CD14-positive monocyte (primary cell): ENCODE measurements at places on chromosomes 4 and X.

DNA sequence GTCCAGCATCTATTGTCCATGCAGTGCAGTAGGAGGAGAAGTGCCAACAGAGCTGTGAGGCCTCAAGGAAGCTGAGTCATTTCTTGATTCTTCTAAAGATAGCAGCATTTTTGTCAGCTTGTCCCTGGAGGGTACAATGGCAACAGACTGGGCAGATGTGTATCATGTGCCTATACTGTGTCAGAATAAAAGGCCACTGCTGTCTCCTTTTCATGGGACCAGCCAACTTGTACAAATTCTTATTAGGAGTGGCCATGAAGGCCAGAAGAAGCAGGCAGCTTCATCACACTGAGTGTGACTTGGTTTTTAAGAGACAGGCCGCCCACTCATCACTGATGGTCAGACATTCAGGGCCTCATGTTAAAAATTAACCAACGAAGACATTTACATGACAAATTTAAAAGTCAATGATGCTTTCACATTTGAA is 185.0 kb upstream of the FAM241A start:
- DNase-seq = peak; percentile 28

DNA sequence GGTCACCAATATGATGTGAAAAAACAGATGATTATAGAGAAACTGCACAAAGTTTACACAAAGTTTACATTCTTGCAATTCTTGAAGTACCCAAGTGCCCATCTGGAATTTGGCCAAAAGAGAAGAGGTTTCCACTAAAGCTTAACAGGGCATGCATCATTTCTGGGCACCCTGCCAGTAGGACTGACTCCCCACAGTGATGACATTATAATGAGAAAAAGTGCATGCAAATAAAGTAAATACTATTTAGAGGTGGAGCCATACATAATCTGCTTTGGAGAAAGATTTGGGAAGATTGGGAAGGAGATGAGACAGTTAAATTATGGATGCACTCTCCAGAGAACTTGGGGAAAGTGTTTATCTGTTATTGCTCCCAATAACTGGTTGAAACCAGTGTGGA is 93.7 kb upstream of the TRPC3 start:
- no peak for DNase-seq

GRCh38 chr4:80036949-80037685 is 35.9 kb downstream of the ANTXR2 start:
- DNase-seq = no peak

DNA sequence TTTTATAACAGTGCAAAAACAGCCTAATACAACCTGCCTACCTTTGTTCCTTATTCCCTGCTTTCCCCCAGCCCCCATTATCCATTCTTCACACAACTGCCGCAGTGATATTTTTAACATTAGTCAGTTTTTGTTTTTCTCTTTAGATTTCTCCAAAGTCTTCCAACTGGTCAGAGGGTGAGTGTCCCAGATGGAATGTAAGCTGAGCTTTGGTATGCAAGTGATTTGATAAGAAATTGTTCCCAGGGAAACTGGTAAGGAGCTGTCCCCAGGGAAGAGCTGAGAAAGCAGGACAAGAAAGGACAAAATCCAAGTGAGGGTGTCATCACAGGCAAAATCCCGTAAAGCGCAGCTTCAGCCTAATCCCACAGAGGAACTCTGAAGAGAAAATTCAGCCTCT is 475.5 kb upstream of the ADGRL3 start:
- DNase-seq = no peak

DNA sequence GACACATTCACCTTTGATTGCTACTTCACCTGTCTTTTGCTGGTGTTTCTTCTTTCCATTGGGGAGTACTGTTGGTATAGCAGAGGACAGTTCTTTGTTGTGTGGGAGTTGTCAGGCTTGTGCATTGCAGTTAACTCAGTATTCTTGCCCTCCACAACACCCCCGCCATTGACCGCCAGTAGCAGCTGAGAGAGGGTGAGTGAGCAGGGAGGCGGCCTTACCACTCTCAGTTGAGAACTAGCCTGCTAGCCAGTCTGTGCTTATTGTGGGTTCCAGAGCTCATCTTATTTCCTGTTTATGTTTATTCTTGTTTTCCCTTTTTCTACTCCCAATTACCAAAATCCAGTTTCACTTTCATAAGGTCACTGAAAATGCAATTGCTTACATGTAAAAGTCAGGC is 52.2 kb downstream of the STIM2 start:
- no peak for DNase-seq
